Activated CD4-positive, alpha-beta T cell treated with anti-CD3 and anti-CD28 coated beads for 4 hours (primary cell): ENCODE measurements at places on chromosomes 5 and 9.

DNA sequence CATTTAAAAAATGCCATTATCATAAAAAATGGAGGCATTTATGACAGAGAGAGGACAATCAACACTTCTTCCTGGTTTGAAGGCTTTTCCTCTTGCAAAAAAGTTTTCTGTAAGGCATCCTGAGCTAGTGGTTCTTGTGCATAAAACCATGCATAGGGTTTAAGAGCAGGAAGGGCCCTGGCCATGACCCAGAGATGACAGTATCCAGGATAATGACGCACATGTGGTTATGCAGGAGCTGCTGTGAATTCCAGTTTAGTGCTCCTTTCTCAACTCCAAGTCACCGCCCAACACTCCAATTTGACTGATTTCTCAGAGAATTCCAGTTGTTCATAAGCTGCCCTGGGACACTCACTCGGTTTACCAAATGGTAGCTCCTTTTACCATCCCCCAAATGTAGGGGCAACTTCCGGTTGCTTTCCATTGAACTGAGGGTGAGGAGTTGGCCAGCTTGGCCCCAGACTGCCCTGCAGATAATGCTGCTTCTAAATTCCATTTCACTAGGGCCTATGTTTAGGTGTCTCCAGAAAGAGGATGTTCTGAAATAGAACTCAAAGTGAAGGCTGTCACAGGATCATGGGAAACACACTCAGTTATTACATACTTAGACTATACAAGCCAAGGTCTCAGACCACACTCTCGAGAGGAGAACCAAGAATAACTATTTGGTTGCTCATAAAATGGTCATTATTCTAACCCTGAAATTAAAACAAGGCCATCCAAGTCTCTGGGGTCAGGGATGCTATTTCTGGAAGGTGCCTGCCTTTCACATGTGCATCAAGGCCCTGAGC lies 179.1 kb downstream of the SLIT3 start:
- no peak for DNase-seq

- DNase-seq: no peak
Observed at GRCh38 chr5:180645274-180646204, 3.9 kb downstream of the FLT4 start.

DNA sequence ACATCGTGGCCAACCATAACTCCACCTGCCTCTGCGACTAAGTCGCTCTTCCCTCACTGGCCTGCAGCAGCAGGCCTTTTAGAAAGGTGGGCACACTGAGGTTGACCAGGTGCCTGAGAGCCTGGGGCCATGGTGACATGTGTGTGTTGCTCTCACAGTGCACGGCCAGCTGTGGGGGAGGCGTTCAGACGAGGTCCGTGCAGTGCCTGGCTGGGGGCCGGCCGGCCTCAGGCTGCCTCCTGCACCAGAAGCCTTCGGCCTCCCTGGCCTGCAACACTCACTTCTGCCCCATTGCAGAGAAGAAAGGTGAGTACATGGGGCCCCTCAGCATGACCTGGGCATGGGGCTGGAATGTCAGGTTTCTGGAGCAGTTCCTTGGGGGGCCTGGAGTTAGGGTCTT lies 104.5 kb upstream of the ICE1 start:
- DNase-seq: no peak

DNA sequence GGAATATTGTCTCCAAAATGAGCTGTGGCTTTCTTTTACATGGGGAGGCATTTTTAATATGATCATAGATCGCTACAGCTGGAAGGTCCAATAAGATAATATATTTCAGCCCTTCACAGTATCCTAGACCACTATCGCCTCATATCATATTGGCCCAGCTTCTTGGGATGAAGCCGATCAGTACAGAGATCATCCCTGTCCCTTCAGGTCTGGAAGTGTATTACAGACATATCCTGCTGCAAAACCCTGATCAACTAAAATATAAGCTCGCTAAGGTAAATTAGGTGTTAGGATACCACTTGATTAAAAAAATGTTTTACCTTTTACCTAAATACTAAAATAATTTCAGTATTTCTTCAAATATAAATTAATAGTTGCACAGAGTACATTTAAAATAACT lies 41.7 kb downstream of the JAKMIP2 start:
- DNase-seq: no peak

DNA sequence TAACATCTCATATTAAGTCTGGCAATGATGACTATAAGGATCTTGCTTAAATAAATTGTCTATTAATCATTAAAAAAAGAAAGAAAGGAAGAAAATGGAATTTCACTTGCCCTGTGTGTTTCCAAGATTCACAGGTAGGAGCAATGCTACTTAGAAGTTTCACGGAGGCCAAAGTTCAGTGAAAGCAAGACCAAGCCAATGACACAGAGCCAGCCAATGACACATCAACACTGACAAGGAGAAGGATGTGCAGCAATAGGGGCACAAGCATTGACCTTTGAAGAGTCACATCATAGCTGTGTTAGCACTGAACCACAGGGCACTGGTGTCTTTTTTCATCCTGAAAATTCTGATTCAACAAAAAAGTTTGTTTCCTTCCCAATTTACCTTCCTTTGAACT lies 364.3 kb downstream of the PDE4D start:
- no peak for DNase-seq

DNA sequence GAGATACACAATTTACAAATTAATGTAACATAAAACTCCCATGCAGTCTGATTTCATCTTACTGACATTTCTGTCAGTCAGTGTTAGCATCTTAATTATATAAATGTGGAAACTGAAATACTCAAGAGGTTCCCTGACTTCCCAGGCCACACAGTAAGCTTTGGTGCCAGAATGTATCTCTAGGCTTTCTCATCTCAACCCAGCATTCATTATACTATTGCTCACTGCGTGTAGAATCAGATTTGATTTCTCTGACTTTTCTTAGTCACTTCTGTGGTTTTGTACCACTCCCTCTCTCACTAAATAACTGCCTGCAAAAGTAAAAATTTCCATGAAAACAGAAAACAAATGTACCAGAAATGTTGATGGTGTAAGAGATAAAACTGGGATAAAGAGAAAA lies 31.7 kb upstream of the CDKN2B start:
- no peak for DNase-seq

DNA sequence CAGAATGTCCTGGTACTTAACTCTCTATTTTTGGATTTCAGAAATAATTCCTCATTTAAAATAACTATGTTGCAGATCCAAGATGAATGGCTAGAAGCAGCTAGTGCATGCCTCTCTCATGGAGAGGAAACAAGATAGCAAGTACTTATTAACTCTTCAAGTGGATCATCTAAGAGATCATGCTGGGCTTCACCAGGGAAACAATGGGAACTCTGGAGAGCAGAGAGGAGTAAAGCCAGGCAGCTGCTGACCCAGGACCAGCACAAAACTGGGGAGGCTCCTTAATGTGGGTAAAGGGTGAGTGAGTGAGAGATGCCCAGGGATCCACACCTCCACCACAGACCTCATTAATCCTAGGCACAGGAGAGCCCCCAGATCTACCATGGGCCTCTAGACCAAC lies 897.8 kb upstream of the ACO1 start:
- no peak for DNase-seq

- DNase-seq: no peak
Observed at GRCh38 chr5:173808079-173808808, 79.9 kb upstream of the CPEB4 start.

DNA sequence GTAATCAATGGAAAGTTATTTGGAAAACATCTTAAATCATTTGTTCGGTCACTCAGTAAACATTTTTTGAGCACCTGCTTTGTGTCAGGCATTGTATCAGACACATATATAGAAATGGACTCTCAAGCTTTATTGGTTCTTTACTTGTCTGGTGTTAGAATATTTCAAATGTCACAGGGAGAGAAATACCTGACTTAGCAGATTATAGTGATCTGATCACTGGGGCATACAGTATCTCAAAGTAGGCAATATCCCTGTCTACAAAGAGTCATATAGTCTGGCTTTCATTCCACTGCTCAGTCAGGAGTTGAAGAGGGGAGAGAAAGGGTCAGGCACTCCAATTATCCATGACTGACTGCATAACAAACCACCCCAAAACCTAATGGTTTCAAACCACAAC lies 30.2 kb downstream of the ENTREP1 start:
- DNase-seq: no peak

DNA sequence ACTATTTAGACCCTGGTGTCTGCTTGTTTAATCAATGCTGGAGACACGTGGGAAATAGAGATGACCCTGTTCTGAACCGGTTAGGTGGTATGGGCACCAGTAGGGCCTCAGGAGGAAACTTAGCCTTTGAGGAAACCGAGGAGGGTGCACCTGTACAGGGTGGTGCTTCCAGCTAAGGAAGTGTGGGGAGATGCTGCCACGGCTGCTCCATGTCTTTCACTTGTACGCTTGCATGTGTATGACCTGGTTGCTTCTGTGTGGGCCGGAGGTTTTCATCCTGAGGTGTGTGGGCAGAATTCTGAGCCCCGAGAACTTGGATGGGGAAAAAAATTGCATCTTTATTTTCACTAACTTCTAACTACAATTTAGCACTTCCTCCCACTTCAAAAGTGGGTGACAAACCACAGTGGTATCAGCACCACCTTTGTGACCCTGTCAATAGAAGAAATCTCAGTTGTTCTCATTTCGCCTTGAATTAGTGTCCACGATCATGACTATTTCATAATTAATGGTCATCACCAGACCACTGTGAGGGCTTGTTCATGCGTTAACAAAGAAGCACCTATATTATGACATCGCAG lies 99.8 kb upstream of the SPATA31C2 start:
- no peak for DNase-seq

GRCh38 chr5:87004101-87004500 lies 263.6 kb upstream of the RASA1 start:
- no peak for DNase-seq

DNA sequence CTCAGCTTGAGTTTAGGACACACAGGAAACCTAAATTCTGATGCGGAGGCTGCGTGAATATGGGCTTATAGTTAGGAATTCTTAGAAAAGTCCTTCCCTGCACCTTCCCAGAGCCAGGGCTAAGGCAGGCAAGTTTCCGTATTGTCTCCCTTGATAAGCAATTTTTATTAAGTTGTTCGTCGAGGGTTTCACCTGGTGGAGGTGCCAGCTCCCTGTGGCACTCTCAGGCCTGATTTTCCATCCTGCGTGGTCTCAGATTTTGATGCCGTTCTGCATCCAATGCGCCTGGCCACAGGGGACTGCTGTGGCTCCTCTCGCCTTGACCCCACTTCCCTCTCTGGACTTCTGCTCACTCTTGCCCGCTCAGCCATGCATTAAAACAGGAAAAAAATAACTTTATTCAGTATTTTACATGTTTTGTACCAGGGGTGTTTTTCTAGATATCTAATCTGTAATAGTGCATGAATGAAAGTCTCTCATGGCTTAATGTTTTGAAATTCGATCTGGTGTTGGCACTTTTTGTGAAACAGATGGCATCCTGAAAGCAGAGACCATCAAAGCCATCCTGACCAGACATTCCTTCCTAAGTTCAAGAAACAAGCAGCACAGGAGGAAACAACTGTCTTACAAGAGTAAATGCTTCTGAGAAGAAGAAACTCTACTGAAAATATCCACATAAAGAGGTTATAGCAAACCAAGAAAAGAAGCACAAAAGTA lies 50.7 kb downstream of the TRIP13 start:
- DNase-seq: no peak

GRCh38 chr5:74124826-74125225 lies 498.8 kb downstream of the ARHGEF28 start:
- no peak for DNase-seq

DNA sequence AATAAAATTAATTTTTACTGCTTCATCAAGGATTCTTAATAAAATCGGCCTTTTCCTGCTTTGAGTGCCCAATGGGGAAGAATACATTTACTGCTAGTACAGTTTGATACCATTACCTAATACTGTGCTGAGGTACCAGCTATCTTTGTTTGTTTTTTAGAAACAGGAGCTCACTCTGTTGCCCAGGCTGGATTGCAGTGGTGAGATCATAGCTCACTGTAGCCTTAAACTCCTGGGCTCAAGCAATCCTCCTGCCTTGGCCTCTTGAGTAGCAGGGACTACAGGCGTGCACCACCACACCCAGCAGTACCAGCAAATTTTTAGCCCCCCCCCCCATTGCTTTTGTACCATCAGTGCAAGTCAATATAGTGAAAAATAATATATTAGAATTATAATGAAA lies 13.6 kb upstream of the ANKHD1 start:
- no peak for DNase-seq

DNA sequence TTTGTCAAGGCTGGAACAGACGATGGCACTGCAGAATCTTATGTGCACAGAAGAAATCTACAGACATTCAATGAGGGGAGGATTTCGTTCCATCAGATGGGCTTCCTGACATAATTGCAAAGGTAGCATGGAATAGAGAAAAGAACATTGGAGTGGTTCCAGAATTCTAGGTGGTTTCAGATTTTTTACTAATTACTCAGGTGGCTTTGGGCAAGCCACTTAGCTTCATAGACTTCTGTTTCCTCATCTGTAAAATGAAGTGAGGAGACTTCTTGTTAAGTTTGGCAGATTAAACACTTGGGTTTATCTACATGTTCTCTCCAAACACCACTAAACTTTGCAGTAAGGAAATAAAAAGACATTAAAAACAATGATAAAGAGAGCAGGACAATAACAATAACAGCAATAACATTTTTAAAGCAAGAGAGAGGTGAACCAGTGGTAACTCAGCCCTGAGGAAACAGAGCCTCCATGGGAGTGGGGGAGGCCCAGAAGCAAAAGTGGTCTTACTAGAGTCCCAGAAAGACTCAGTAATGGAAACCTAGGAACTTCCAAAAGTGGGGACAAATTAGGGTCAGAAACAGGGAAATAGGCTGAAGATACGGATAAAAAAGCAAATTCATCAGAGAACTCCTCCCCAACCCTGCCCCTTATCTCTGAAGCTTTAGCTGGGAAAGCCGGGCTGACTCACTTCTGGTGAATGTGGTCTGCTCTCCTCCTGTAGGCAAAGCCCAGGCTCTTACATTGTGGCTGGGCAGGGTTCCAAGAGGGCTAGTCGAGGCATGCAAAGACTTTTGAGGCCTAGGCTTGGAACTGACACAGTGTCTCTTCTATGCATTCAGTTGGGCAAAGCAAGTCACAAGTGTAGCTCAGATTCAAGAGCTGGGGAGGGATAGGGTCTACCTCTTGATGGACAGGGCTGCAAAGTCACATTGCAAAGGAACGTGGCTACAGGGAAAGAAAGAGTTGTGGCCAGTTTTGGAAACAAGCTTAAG lies 11.8 kb upstream of the ACTBL2 start:
- DNase-seq: peak; percentile 35
